ENCODE measurements at places on chromosomes 7 and 10. TPM values are rescaled to one million over a fixed set of nuclear protein-coding genes. Genes with fewer than 3 reads are reported as not detected.

CHAT gene
- not detected for polyA plus RNA-seq

PDE6C gene
- polyA plus RNA-seq = not detected

DDC gene
- polyA plus RNA-seq = 0.08 TPM

- no peak overlapping the region for H3K4me3 ChIP-seq
- H3K36me3 ChIP-seq = no peaks in the 10 kb centered on the region
- no peaks in the 10 kb centered on the region for H3K4me1 ChIP-seq
- H3K27ac ChIP-seq = no peak overlapping the region
These were observed 42.3 kb downstream of the NRCAM start for GRCh38 chr7:108413782-108414492.

DNA sequence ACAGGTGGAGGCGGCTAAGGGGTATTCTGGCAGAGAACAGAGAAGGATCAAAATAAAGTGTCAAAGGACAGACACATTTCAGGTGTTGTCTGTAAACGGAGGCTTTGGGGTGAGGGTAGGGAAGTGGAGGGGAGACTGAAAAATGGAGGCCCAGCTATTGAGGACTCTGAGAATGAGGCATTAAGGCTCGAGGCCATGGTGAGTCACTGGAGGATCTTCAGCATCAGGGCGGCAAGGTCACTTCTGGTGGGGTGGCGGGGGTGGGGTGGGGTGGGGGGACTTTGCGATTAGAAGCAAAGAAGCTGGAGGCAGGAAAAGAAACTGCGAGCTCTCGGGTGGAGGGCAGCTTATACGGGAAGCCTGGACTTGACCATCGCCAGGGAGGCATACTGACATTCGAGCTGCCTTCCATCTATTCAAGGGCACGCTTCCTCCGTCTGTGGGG, 58.4 kb upstream of the PCGF5 start:
- no peaks in the 10 kb centered on the region for H3K36me3 ChIP-seq
- H3K27me3 ChIP-seq = no peaks in the 10 kb centered on the region
- H3K27ac ChIP-seq = peak overlapping the region; percentile 95
- DNase-seq = no peak
- peak overlapping the region; percentile 97 for H3K4me3 ChIP-seq

GRCh38 chr7:43799605-43800004, 41.1 kb downstream of the BLVRA start:
- no peak overlapping the region for H3K4me3 ChIP-seq
- peaks cover 1% of the 10 kb centered on the region for H3K36me3 ChIP-seq
- DNase-seq = no peak
- no peak overlapping the region for H3K27ac ChIP-seq

DNA sequence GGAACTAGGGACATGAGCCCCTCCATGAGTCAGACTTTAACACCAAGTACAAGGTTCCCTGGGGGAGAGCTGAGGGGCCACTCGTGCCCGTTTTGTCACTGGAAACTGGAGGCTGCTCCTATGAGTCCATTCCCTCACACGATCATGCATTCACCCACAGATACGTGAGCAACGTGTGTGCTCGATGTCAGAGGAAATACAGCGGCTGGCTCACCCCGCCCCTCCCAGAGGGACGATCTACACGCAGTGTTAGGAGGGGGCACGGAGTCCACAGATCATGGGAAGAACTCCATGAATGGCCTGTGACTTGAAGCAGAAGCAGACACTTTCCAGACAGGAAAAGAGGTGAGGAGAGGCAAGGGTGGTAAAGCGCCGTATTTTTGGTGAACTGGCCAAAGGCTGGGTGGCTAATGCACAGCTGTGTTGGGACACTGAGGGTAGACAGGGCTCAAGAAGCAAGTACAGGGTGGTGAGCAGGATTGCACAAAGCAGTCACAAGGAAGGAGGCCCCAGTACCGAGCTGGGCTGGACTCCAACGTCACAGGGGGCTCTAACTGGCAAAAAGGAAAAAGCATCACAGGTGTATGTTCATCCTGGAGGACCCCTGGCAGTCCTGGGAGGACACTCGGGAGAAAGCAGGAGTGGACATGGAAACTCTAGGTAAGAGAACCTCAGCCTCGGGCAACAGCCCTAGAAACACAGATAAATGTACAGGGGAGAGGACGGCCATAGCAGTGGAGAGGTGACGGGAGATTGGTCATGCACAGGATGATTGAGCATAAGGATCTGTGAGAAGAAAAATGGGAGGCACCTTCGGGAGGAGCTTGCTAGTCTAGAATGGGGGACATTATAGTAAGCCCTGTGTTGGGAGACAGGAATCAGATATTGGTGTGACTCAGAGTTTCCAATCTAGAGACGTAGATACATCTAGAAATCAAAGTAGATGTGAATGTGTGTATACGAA, 41.2 kb downstream of the TNS3 start:
- no peaks in the 10 kb centered on the region for H3K27me3 ChIP-seq
- no peak for DNase-seq
- H3K4me3 ChIP-seq = no peak overlapping the region
- H3K4me1 ChIP-seq = peaks cover 24% of the 10 kb centered on the region
- no peaks in the 10 kb centered on the region for H3K36me3 ChIP-seq

FZD8 gene
- polyA plus RNA-seq = 1.9 TPM

DNA sequence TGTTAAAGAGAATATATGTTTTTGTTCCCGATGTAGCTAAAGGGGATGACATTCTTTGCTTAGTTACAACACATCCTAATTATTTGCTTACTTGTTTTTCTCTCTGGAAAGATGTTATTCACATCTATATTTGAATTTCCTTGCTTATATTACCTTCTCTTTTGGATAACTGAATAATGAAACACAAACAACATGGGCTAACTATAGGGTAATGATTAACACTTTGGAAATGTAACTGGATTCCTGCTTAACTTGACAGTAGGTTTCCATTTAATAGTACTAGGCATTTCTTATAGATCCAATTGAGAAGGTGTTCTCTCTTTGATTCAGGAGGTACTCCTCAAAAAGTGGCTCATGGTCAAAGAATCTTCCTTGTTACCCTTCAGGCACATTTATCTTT, 141.1 kb downstream of the CCSER2 start:
- H3K36me3 ChIP-seq = peaks cover 82% of the 10 kb centered on the region
- H3K27me3 ChIP-seq = no peaks in the 10 kb centered on the region
- DNase-seq = no peak
- no peak overlapping the region for H3K4me3 ChIP-seq
- H3K4me1 ChIP-seq = no peaks in the 10 kb centered on the region

- no peak overlapping the region for H3K4me3 ChIP-seq
- H3K36me3 ChIP-seq = no peaks in the 10 kb centered on the region
- no peaks in the 10 kb centered on the region for H3K27me3 ChIP-seq
These were observed 545.4 kb upstream of the FZD8 start for GRCh38 chr10:36187380-36188079.

HMX3 gene
- not detected for polyA plus RNA-seq

HPS6 gene
- polyA plus RNA-seq = 12.9 TPM

GRCh38 chr10:28592953-28593352, 60.0 kb downstream of the WAC start:
- H3K27me3 ChIP-seq = no peaks in the 10 kb centered on the region
- H3K36me3 ChIP-seq = peaks cover 56% of the 10 kb centered on the region
- no peak overlapping the region for H3K4me3 ChIP-seq

EBLN1 gene
- polyA plus RNA-seq = not detected

PIP gene
- not detected for polyA plus RNA-seq

- H3K36me3 ChIP-seq = no peaks in the 10 kb centered on the region
- H3K27me3 ChIP-seq = no peaks in the 10 kb centered on the region
- no peak overlapping the region for H3K27ac ChIP-seq
- peaks cover 80% of the 10 kb centered on the region for H3K4me1 ChIP-seq
- no peak for DNase-seq
- H3K4me3 ChIP-seq = peak overlapping the region; percentile 48
These were observed 177.2 kb upstream of the KLF14 start for GRCh38 chr7:130910949-130911944.

DNA sequence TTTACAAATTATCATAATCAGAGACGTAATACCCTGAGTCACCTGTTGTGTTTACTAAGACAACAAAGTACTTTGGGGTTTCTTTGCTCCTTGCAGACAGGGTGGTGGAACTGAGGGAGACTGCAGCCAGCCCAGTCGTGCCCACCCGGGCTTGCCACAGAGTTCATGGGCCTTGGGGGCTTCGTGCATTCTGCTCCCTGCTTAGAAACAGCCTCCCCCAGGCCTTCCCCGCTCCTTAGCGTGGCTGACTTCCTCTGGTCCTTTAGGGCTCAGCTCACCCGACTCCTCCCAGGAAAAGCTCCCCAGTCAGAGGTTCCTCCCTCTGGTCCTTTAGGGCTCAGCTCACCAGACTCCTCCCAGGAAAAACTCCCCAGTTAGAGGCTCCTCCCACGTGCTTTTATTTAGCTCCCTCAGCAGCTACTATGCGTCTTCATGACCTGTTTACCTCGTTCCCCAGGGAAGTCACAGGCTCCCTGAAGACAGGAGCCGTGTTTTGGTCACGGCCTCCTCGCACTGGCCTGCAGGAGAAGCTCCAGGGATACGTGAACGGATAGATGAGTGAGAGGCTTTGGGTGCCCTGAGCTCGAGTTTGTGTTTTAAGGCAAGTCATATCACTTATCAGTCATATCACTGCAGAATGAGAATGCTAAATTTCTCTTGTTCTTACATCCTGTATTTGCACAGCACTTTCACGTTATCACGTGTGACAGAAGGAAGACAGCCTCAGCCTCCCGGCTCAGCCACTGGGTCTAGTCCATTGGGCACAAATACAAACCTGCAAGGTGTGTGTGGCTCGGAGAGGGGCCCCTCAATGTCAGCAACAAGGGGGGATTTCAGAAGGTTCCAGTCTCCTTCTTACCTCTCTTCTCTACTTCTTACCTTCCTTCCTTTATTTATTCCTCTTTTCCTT, 52.7 kb upstream of the VIPR2 start:
- no peak for DNase-seq
- no peak overlapping the region for H3K27ac ChIP-seq
- peaks cover 7% of the 10 kb centered on the region for H3K27me3 ChIP-seq
- no peak overlapping the region for H3K4me3 ChIP-seq
- H3K4me1 ChIP-seq = peaks cover 9% of the 10 kb centered on the region
- no peaks in the 10 kb centered on the region for H3K36me3 ChIP-seq

DNA sequence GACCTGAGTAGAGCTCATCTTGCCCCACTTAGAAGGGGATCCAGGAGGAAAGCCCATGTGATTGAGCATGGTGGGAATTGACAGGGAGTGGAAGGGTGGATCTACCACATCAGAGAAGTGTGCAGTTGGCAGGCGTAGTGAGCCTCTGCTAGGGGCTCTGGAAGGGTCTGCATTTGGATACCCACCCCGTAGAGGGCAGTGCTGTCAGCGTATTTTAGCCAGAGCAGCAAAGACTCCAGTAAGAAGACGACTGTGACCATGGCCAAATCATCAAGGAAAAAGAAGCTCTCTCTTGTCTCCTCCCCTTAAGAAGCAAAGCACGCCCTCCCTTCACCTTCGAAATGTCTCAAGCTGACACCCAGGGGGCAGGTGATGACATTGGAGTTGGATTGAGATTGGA, 68.8 kb upstream of the INHBA start:
- H3K4me3 ChIP-seq = no peak overlapping the region
- DNase-seq = no peak
- H3K27me3 ChIP-seq = no peaks in the 10 kb centered on the region
- no peaks in the 10 kb centered on the region for H3K36me3 ChIP-seq
- H3K27ac ChIP-seq = no peak overlapping the region
- no peaks in the 10 kb centered on the region for H3K4me1 ChIP-seq

DNA sequence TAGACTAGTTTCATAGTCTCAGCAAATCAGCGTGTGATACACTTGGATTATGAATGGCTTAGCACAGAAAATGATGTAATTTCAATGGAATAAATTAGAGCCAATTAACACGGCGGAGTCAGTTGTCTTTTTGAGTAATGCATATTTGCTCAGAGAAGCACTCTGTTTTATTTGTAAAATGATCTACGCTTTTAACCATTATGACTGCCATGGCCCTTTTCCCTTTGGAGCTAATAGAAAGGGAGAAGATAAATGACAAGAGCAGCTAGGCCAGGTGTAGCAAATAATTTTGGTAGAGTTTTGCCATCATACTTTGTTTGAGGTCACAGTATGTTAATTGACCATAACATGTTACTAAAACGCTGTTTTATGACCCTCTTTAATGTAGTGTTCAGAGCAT, 86.8 kb downstream of the GPR158 start:
- H3K27ac ChIP-seq = no peak overlapping the region
- no peak overlapping the region for H3K4me3 ChIP-seq
- no peak for DNase-seq
- no peaks in the 10 kb centered on the region for H3K4me1 ChIP-seq
- H3K27me3 ChIP-seq = no peaks in the 10 kb centered on the region

GRCh38 chr10:36096576-36096975, 454.5 kb upstream of the FZD8 start:
- H3K4me3 ChIP-seq = no peak overlapping the region
- H3K4me1 ChIP-seq = no peaks in the 10 kb centered on the region
- no peak for DNase-seq
- no peaks in the 10 kb centered on the region for H3K36me3 ChIP-seq
- no peaks in the 10 kb centered on the region for H3K27me3 ChIP-seq

DNA sequence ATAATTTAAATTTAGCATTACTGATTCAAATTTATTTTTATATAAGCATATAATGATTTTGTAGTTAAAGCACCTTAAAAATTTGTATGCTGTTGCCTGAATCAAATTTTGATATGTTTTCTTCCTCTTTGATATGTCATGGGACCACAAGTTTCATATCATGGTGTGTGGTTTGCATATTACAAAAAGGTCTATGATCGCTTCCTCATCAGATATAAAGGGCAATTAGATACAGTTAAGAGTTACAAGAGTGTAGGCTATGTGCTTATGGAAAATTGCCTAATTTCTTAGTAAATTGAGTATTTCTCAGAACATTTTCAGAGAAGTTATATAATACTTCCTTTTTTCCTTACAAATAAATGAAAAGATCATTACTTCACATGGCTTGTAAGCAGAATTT, 22.2 kb downstream of the MRC1 start:
- H3K27me3 ChIP-seq = no peaks in the 10 kb centered on the region
- no peak overlapping the region for H3K4me3 ChIP-seq
- H3K4me1 ChIP-seq = no peaks in the 10 kb centered on the region
- no peak overlapping the region for H3K27ac ChIP-seq

CYP2C9 gene
- not detected for polyA plus RNA-seq

MMD2 gene
- not detected for polyA plus RNA-seq

DNA sequence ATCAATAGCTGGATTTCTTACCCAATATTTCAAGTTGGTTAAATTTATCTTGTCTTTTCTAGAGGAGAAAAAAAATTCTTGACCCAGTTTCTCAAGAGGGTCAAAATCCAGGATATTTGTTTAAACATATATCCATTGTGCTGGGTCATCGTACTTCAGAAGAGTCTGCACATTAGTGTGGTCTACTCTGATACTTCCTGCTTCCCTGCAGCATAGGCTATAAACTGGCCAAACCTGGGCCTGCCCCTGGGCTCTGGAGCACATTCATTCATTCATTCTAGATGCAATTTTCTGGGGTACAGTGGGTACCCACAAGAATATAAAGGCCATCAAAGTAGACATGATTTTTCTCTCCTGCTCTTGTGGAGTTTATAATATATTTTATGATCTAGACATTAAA, 142.1 kb upstream of the WNT16 start:
- H3K27me3 ChIP-seq = no peaks in the 10 kb centered on the region
- H3K4me3 ChIP-seq = no peak overlapping the region
- no peaks in the 10 kb centered on the region for H3K4me1 ChIP-seq
- no peaks in the 10 kb centered on the region for H3K36me3 ChIP-seq

- no peak overlapping the region for H3K4me3 ChIP-seq
- H3K27me3 ChIP-seq = no peaks in the 10 kb centered on the region
These were observed 8.7 kb downstream of the TTYH3 start for GRCh38 chr7:2640482-2640830.

FAM25G gene
- not detected for polyA plus RNA-seq

STOX1 gene
- polyA plus RNA-seq = 0.14 TPM

- no peaks in the 10 kb centered on the region for H3K4me1 ChIP-seq
- H3K27ac ChIP-seq = no peak overlapping the region
- H3K36me3 ChIP-seq = no peaks in the 10 kb centered on the region
- H3K27me3 ChIP-seq = no peaks in the 10 kb centered on the region
- DNase-seq = no peak
These were observed 1.9 kb upstream of the BTBD16 start for GRCh38 chr10:122269059-122269687.
